ENCODE measurements at places on chromosomes 3 and 15.

DNA sequence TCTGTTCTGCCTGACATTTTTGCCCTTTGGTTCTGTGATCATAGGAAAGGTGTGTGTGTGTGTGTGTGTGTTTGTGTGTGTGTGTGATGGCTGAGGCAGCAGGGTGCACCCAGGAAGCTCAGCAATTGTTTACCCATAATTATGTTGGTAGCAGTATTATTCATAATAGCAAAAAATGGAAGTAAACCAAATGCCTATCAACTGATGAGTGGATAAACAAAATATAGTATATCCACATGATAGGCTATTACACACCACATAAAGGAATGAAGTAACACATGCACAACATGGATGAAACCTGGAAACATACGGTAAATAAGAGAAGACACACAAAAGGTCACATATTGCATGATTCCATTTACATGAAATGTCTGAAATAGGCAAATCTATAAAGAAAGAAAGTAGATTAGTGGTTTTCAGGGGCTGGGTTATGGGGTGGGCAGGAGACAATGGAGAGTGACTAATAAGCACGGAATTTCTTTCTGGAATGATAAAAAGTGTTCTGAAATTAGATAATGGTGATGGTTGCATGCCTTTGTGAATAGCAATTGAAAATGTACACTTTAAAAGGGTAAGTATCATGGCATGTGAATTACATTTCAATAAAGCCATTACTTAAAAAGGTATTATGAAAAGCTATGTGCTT is 167.2 kb downstream of the POLR2M start:
- no peak for DNase-seq

- DNase-seq = no peak
Measured at GRCh38 chr3:145269106-145269505, 891.9 kb downstream of the PLOD2 start.

- no peak for DNase-seq
Measured at GRCh38 chr3:116005404-116005803, 382.1 kb downstream of the GAP43 start.

DNA sequence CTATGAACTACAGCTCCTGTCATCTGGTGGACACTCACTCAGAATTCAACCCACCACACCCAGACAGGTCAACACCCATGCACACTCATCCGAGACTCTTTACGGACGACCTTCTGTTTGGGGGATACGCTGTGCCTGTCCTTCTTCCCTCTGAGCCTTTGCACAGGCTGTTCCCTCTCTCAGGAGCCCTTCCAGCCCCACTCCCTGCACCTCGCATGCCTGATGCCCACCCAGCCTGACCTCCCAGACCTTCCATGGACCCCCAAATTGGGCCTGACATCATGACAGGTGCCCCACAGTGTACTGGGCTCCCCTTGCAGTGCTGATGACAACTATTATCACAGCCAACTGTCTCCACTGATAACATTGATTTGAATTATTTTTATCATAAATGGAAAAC is 135.8 kb downstream of the NSMCE3 start:
- no peak for DNase-seq

Measured in cortex of kidney (tissue), 1 donor.